ENCODE measurements at places on chromosomes 2 and 18. TPM values are rescaled to one million over a fixed set of nuclear protein-coding genes. Genes with fewer than 3 reads are reported as not detected.

TRIM54 gene
- not detected for polyA plus RNA-seq

GMCL1 gene
- polyA plus RNA-seq: 25.7 TPM

APLF gene
- 2.3 TPM for polyA plus RNA-seq

ZNF513 gene
- polyA plus RNA-seq: 4.8 TPM

CASP10 gene
- polyA plus RNA-seq: 14.9 TPM

REG1B gene
- polyA plus RNA-seq: not detected

ACADL gene
- polyA plus RNA-seq: not detected

RFX8 gene
- not detected for polyA plus RNA-seq

Measured in IgD-negative memory B cell (primary cell).